Effector CD8-positive, alpha-beta T cell (primary cell): ENCODE measurements at places on chromosomes 12 and 14.

GRCh38 chr12:94240171-94240570 is 91.8 kb downstream of the PLXNC1 start:
- no peak for DNase-seq

- no peak for DNase-seq
These were observed 1.9 kb downstream of the TGFB3 start for GRCh38 chr14:75979648-75980565.

GRCh38 chr12:115598871-115599811 is 678.4 kb downstream of the MED13L start:
- DNase-seq: no peak

- peak; percentile 19 for DNase-seq
These were observed 30.6 kb upstream of the RPLP0 start for GRCh38 chr12:120231316-120232011.

GRCh38 chr12:120909633-120910298 is 5.6 kb upstream of the SPPL3 start:
- DNase-seq: no peak

GRCh38 chr14:104514156-104514848 is 65.3 kb upstream of the C14orf180 start:
- no peak for DNase-seq

DNA sequence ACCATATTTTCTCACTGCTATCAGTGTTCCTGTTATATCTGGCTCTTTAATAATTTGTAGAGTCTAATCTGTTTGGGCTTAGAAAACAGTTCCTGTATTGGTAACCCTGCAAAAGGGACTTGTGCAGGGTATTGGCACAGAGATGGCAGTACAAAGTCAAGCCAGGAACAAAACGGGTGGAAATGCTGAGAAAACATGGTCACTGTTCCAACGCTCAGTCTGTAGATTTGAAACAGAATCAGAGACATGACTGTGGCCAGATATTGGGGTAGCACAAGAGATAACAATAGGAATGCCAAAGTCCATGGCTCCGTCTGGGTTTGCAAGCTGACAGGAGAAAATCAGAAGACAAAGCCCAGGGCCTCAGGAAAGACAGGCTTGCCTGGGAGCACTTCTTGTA is 290.7 kb upstream of the PDE3A start:
- no peak for DNase-seq

GRCh38 chr14:22870811-22871223 is 723 bp upstream of the LRP10 start:
- DNase-seq: no peak

DNA sequence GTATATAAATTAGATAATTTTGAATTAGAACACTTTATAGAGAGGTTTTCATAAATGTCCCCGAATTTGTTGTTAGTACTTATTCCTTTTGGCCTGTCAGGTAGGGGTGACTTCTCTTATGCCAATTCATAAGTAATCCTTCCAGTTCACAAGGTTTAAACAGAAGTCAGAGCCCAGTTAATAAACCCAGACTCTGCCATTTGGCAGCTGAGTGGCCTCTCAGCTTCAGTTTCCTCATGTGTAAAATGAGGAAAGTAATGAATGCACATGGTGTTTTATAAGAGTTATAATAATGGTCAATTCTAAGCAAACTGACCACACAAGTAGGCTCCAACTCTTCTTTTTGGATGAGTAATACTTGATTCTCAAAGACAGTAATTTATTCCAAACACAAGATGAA is 10.3 kb downstream of the MTERF2 start:
- no peak for DNase-seq

DNA sequence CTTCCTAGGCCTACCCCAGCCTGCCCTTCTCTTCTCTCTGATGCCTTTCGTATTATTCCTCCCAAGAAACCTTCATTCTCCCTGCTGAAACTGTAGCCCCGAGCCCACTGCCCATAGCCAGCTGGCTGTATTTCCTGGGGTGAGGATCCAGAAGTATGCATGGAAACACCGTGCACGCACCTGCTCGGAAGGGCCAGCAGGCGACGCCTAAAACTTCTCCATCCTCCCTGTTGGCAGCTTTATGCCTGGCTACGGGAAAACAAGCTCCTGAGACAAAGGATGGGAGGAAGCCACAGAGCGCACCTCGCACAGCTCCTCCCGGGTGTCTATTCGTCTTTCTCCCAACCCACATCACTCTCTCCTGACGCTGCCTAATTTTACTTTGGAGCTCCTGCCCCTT is 69.0 kb upstream of the CAPRIN2 start:
- no peak for DNase-seq

DNA sequence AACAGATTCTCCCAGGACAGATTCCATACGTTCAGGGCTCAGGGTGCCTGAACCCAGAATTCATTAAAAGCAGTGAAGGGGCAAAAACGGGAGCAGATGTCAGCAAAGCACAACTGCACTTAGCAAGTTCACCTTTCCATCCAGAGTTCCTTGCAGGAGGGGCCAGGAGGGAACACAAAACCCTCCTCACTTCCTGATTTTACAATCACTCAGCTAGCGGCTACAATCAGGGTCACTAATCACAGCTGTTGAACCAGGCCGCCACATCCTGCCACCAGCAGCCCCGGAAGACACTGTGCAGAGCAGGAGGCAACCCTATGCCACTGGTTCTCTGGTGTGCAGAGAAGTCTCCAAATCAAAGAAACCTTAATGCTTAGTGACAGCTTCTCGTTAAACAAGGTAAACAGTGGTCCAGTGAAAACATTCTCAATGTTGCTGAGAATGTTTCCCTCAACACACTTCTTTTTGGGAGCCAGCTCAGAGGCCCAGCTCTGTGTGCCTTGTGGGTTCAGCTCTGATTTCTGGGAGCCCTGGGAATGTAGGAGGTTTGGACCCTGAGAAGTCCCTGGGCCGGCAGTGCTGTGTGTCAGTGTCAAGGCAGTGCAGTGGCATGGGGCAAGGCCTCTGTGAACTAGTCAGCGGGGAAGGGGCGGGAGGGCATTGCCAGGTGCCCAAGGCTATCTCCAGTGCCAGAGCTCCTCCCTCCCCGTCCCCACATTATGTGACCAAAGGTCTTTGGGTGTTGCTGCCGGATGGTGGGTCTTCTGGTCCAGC is 54.5 kb downstream of the VCPKMT start:
- DNase-seq: no peak

DNA sequence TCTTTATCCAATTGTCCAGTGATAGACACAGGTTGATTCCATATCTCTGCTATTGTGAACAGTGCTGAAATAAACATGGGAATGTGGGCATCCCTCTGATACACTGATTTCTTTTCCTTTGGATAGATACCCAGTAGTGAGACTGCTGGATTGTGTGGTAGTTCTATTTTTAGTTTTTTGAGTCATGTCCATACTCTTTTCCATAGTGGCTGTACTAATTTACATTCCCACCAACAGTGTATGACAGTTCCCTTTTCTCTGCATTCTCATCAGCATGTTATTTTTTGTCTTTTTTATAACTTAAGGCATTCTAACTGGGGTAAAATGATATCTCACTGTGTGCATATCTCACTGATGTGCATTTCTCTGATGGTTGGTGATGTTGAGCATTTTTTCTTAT is 24.8 kb upstream of the VASH1 start:
- DNase-seq: no peak

DNA sequence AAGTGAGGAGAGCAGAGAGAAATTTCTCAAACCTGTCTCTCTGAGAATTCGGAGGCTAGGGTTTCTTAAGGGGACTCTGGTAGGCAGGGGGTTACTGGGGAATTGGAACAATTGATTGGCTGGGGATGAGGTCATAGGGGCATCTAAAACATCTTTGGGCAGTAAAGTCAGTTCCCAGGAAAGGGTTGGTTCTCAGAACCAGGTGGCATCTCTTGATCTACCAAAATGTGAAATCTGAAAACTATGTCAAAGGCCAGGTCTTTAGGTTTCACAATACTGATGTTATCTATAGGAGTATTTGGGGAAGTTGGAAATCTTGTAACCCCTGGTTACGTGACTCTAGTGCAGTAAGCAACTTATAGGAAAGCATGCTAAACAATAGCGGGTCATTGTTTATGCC is 6.9 kb downstream of the C12orf75 start:
- DNase-seq: no peak

GRCh38 chr12:84807249-84807648 is 105.3 kb downstream of the SLC6A15 start:
- no peak for DNase-seq

GRCh38 chr14:101727611-101728366 is 33.7 kb upstream of the PPP2R5C start:
- DNase-seq: no peak

- DNase-seq: no peak
These were observed 15.4 kb upstream of the DCD start for GRCh38 chr12:54663603-54664002.
